ENCODE measurements at places on chromosomes 1 and 21.

GRCh38 chr1:116122955-116123757 lies 12.0 kb downstream of the MAB21L3 start:
- DNase-seq = no peak

DNA sequence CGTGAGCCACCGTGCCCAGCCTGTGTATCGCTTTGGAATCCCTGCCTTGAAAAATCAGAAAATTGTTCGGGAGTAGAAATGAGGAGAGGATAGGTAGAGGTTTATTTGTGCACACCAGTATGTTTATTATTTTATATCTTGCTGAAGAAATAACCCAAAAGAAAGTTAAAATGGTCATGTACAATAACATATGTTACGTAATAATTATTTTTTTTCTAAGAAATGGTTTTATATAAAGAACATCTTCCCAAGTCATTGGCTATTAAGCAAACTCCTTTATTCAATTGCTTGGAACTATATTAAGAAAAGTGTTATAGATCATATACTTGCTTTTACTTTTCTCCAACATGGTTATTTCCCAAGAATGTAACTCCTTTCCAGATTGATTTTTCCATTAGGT lies 171.8 kb downstream of the PHTF1 start:
- DNase-seq = no peak

DNA sequence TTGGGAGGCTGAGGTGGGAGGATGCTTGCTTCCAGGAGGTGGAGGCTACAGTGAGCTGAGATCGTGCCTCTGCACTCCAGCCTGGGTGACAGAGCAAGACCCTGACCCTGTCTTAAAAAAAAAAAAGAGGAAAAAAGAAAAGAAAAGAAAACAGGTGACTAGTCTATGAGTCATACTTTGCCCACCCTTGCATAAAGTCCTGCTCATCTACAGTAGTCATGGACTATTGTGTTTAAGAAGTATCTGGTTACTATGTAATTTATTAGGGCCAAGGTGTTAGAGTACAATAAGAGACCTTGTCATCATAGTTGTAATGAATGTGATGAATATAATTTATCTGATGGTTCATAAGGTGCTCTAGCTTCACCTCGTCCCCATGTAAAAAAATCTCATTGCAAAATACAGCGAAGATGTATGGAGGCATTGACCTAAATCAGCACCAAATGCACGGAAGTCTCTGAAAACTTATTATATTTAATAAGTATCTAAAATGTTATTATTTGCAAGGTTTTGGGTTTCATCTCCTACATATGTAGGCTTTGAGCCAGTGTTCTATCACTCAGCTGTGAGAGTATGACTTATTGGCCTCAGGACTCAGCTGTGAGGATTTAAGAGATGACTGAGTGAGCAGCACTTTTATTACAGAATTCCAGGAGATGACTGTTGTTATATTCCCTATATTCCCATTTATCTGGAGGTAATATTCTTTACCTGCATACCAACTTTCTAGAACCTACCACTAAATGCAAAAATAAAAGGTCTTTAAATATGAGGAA lies 19.9 kb upstream of the KCNJ6 start:
- DNase-seq = no peak

GRCh38 chr1:160567858-160568682 lies 11.2 kb downstream of the CD84 start:
- peak; percentile 58 for DNase-seq

- DNase-seq = no peak
Observed at GRCh38 chr21:25980710-25981109, 189.9 kb downstream of the APP start.

GRCh38 chr1:245763873-245764331 lies 609.1 kb downstream of the KIF26B start:
- DNase-seq = no peak
